Heart right ventricle (tissue), 16 donors: ENCODE measurements at places on chromosomes 4 and X. TPM values are rescaled to one million over a fixed set of nuclear protein-coding genes. Genes with fewer than 3 reads are reported as not detected.

GRCh38 chrX:71053217-71053621 lies 14.9 kb downstream of the SNX12 start:
- peak; percentile 28 for DNase-seq

GRCh38 chr4:105460306-105460705 lies 13.6 kb downstream of the PPA2 start:
- no peak for DNase-seq

- no peak for DNase-seq
Observed at GRCh38 chr4:149248191-149248764, 567.4 kb downstream of the IQCM start.

The GABRG1 gene
- total RNA-seq = not detected

GRCh38 chr4:113145519-113146291 lies 96.3 kb downstream of the ANK2 start:
- DNase-seq = no peak
